ENCODE measurements at places on chromosomes 7 and 10.

DNA sequence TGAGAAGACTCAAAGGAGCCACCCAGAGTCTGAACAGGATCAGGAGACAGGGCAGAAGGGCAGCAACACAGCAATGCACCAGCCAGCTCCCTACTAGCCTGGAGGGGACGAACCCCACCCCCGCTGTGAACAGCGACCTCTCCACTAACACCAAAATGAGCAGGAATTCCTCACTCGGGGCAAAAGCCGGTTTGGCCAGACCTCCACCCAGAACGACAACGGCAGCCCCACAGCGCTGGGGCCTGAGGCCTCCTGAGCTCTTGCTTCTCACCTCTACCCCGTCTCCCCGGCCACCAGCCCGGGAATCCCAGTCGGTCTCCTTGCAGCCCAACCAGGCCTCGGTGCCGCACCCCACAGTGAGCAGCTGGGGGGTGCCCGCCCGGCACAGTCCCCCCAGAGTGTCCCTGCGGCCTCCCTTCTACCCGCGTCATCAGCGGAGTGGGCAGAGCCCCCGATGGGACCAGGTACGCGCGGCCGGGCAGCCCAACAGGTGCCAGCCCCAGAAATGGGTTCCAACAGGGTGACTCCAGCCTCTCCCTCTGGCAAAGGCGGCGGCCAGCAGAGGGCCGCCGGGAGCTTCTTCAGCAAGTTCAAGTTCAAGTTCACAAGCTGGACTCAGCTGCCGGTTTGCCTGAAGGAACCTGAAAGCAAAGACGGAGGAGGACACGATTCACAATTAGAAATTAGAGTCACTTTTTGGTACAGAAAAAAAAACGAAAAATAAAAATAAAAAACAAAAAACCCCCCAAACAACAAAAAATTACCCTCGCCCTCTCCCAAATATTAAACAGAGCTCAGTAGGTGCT is 129.0 kb downstream of the MARCHF5 start:
- DNase-seq = peak; percentile 17

DNA sequence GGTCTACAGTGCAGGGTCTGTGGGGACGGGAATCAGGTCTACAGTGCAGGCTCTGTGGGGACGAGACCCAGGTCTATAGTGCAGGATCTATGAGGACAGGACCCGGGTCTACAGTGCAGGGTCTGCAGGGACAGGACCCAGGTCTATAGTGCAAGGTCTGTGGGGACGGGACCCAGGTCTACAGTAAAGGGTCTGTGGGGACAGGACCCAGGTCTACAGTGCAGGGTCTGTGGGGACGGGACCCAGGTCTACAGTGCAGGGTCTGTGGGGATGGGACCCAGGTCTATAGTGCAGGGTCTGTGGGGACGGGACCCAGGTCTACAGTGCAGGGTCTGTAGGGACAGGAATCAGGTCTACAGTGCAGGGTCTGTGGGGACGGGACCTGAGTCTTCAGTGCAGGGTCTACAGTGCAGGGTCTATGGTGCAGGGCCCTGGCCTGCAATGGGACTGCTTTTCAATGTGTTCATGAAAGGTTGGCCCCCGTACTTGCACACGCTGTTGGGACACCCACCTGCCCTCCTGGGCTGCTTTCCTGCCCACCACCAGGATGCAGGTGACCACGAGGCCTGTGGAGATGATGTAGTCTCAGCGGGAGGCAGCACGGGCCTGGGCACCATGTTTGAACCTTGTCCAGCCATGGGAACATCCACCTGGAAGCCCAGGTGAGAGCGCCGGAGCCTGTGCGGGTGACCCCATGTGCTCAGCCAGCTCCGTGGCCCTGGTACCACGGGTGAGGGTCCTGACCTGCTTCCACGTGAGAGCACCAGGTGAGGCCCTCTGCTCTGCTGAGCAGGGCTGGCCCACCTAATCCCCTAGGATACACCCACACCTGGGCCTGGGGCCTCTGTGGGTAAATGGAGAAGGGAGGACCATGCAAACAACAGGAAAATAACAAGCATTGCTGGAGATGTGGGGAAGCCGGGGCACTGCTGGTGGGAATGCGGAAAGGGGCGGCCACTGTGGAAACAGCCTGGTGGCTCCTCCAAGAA is 91.4 kb upstream of the DIP2C start:
- no peak for DNase-seq

DNA sequence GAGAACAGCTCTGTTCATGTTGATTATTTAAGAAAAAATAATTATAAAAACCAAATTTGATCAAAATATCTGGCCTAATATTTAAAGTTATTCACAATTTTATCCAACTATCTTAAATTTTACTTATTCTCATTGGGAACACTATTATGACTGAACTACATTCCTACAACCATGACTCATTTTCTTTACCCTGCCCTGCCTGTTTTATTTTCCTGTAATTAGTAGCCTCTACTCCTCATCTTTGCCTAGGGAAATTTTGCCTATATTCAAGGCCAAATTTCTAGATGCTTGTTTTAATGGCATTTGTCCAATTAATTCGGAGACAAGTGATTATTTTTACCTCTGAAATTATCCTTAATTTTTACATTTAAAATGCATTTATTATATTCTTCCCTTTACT is 289.7 kb upstream of the TMEM229A start:
- no peak for DNase-seq

- DNase-seq = no peak
These were observed 641.7 kb downstream of the TNS3 start for GRCh38 chr7:46940178-46940577.

DNA sequence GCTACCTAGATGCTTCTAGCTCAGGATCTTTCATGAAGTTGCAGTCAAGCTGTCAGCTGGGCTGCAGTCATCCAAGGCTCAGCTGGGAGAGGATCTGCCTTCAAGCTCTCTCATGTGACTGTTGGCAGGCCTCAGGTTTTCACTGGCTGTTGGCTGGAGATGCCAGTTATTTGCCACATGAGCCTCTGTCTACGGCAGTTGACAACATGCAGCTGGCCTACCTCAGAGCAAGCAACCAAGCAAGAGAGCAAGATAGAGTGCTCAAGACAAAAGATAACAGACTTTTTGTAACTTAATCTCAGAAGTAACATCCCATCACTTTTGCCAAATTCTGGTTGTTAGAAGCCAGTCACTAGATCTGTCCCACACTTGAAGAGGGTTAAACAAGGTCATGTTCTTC is 125.8 kb downstream of the TPST1 start:
- no peak for DNase-seq

DNA sequence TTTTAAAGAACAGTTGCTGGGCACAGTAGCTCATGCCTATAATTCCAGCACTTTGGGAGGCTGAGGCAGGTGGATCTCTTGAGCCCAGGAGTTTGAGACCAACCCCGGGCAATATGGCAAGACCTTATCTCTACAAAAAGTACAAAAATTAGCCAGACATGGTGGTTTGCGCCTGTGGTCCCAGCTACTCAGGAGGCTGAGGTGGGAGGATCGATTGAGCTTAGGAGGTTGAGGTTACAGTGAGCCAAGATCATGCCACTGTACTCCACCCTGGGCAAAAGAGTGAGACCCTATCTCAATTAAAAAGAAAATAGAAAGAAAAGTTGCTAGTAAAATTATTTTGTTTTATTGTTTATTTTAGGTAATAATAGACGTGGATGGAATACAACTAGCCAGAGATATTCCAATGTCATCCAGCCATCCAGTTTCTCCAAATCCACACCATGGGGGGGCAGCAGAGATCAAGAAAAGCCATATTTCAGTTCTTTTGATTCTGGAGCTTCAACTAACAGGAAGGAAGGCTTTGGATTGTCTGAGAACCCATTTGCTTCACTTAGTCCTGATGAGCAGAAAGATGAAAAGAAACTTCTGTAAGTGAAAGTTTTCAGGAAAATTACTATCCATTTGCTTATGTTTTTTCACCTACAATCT is 3.0 kb downstream of the NUP42 start:
- no peak for DNase-seq

DNA sequence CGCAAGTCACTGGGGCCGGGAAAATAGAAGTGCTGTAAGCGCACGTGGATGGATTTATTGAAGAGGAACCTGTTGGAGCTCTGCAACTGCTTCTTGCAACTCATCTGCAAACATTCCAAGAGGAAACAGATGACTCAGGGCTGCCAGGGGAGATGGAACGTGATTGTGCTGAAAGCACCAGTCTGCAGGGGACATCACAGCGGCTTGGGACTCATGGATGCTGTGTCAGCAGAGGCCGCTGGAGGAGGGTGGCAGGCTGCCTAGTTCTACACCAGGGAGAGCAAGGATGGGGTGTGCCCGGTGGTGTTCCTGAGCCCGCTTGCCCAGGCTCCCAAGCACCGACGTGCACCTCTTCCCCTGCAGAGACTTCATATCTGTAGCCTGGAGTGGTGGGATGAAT is 515.7 kb downstream of the TCERG1L start:
- no peak for DNase-seq

DNA sequence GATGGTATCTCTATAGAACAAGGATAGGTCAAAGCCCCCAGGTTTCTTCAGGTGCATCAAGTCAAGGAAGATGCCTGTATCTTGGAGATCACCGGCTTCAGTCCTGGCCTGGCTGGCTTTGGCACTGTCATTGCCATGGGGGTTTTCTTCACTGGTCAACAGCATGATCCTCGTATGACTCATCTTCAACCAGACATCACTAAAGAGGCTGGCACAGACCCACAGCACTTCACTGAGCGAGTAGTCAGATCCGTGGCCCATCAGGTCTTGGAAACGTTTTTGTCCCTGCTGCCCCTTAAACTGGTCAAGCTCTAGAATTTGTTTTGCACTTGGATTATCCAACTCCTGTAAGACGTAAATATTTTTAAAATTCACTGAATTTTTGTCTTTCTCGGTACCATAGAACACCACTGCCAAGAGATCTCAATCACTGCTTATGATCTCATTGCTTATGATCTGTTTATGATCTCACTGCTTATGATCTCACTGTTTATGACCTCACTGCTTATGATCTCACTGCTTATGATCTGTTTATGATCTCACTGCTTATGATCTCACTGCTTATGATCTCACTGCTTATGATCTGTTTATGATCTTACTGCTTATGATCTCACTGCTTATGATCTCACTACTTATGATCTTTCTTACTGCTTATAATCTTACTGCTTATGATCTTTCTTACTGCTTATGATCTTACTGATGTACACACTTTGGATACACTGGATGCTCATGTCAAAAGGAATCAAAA is 135.2 kb downstream of the CYP26A1 start:
- no peak for DNase-seq

DNA sequence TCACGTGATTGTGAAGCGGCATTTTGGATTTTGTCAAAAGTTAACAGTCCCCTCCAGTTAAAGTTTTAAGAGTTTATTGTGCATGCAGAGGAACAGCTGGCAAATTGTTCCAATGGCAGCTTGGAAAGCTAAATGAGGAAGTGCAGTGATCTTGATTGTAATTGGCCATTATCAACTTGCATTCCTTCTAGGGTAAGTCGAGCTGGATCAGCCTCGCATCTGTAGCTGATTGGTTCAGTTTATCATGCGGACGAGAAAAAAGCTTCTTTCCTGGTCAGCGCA is 566 bp downstream of the ZNF789 start:
- DNase-seq = no peak

DNA sequence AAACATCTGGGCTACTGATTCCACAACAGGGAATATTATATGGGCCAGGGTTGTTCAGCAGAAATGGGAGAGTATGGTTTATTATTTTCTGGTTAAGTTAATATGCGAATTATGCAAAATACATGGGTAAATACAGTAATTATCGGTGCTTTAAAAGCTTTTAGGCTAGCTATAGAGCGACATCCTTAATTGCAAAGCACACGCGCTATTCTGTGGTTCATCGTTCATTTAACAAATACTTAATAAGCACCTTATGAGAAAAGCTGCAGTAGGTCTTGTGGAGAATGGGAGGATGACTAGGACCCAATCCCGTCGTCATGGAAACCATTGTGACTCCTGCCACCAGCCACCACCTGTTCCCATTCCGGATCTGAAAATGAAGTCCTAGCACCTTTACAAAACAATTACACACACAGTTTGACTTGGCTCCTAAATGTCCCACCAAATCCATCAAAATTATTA is 623 bp upstream of the CEP41 start:
- DNase-seq = no peak
